Activated T-cell treated with anti-CD3 and anti-CD28 coated beads, Interleukin-2, amount 50 U/mL, for 4 hours (primary cell): ENCODE measurements at places on chromosomes 12 and 14.
A peak's percentile ranks its signal among the peaks of the same experiment; 100 is the strongest.

DNA sequence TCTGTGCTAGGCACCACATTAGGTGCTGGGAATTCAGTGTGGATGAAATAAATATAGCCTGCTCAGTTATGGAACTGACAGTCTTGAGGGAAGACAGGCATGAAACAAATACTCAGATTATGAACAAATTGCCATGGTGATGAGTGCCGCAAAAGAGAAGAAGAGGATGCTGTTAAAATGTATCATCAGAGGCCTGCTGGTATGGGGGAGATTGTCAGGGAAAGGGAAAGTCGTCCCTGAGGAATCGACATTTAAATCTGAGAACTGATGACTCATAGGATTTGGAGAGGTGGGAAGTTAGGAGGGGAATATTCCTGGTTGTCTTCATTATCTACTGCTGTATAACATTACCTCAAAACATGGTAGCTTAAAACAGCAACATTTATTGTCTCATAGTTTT lies 42.0 kb downstream of the PPP1R36 start:
- no peak for DNase-seq

DNA sequence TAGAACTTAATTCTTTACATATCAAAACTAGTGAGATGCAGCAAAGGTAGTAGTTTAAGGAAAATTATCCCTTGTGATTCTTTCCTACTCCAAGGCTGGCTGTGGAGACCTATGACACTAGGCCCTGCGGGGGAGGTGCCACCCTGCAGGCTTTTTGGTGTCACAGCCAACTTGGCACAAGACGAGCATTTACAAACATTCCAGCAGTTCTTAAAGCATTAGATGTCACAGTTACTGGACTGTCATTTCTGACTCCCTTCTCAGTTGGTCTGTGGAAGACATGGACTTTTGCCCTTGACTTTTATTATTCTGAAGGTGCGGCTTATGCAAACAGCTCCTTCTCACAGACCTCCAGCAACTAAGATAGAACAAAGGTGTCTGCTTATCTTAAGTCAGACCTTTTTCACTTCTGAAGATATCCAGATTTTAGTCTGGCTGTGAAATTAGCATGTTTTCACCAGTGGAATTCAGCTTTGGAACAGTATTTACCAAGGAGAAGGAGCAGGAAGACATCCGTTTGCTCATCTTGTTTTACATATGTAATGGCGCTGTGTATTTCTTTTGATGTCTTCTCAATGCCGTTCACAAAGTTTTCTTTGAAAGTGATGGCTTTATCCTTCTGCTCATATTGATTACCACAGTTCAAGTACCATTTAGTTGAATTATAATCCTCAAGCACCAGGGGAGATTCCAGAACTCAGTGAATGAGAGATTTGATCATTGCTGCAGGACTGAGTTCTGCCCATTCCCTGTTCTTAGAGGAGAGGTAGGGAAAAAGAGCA lies 17.9 kb downstream of the SRGAP1 start:
- DNase-seq = no peak

GRCh38 chr12:115464111-115464581 lies 780.2 kb upstream of the TBX3 start:
- no peak for DNase-seq

DNA sequence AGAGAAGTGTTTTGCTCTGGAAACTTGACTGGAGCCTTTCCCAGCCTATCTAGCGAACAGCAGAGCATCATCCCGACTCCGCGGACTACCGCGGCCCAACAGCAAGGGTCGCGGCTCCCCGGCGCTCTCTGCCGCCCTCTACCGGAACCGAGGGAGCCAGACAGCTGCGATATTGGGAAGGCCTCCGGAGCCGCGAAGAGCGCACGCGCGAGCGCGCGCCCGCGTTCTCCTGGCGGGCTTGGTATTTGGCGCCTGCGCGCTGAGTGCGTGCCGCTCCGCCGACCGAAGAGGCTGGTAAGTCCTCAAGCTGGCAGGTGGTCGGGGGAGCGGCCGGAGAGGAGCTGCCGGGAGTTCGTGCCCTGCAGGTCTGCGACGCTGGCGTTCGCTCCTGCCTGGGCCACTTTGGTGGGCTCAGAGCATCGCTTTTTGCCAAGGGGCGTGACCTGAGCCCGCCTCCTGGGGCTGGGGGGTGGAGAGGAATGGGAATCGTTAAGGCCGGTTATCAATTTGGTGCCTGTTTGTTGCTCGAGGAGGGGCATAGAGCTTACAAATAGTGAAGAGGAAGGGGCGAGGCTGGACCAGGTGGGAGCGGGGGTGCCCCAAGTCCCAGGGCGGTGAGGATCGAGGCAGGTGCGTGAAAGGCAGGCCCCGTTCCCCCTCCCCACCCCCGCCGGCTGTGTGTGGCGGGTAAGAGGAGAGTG lies at the start of gene TMEM106C:
Gene TMEM106C (plus strand): TSS at position 257 of the 701 bp plus-strand sequence. CDS start 641 bp downstream, outside the sequence.
- DNase-seq = peak; percentile 88

DNA sequence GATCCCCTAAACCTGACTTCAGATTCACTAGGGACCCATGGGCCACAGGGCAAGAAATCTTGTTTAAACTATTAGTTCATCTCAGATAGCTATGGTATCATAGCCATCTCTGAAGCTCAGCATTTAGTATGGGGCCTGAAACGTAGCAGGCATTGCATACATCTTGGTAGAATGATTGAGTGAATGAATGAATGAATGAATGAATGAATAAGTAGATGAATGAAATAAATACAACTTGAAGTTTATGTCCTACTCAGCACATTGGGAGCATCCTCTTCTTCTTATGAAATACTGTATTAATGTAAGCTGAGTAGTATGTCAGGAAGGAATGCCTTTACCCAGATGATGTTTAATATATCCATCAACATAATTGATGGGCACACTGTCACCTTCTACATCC lies 175.4 kb upstream of the EEA1 start:
- no peak for DNase-seq

DNA sequence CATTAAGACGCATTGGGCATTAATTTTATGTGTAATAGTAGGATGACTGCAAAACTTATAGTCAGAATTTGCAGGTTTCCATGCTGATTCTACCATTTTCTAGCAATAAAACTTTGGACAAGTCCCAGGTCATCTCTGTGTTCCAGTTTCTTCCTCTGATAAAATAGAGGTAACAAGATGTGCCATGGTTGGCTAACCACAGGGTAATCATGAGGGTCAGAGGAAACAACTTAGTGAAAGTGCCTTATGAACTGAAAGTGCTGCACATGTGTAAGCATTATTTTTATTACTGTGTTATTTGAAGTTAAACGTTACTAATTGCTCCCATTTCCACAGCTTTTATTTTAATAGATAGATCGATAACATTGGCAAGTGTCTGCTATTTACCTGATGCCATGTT lies 21.1 kb downstream of the SMCO2 start:
- DNase-seq = no peak

DNA sequence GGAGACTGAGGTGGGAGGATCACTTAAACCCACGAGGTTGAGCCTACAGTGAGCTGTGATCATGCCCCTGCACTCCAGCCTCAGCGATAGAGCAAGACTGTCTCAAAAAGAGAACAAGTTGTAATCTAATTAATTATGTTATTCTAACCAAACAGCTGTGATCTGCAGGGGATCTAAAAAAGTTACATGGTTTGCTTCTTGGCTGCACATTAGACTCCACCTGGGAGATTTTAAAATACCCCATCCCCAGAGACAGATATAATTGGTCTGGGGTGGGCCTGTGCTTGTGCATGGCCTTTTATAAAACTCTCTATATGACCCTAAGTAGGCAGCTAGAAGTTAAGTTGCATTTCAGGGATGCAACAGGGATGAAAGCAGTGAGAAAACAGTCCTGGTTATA lies 76.7 kb downstream of the SCAF11 start:
- DNase-seq = no peak

DNA sequence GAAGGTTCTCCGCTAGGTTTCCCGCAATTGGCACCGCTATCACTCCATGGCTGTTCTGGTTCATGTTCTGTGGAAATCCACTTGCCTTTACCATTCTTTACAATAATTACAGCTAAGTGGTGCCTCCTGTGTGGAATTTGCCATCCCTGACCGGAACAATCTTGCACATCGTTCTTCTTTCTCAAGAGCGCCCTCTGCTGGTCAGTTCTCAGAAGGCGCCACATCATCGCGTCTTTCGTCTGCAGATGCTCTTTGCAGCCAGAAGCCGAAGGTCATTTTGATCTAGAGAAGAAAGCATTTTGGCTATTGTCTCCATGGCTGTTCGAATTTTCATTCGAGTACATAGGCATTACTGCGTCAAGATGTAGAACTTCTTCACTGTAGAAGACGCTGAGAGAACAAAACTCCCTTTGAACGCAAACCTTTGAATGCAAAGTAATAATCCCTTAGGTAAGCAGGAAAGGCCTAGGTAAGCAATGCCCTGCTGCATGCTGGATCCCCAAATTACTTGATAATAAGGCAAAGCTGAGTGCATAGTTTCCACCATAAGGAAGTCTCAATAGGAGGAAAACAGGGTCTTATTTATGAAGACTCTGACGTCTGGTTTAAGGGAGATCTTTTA lies 10.1 kb upstream of the RTRAF start:
- peak; percentile 86 for DNase-seq

DNA sequence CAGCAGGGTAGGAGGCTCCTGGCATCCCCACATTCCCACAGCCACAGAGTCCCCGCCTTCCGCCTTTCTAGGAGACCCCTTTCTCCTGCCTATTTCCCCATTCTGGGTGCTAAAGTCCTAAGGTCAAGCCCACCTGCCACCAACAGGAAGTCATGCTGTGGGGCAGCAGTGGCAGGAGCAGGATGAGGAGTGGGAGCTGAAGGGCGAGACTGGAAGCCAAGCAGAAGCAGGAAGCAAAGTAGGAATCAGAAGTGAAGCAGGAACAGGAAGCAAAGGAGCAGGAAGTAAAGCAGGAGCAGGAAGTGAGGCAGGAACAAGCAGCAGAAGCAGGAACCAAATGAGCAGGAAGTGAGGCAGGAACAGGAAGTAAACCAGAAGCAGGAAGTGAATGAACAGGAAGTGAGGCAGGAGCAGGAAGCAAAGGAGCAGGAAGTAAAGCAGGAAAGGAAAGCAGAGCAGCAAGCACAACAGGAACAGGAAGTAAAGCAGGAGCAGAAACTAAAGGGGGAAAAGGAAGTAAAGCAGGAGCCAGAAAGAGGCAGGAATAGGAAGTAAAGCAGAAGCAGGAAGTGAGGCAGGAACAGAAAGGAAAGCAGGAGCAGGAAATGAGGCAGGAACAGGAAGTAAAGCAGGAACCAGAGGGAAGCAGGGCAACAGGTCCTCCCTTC lies 38.3 kb upstream of the RIMBP2 start:
- no peak for DNase-seq
